ENCODE measurements at places on chromosomes 16 and 17.

- DNase-seq = peak; percentile 74
Measured at GRCh38 chr17:81419319-81419885, 24.1 kb downstream of the BAHCC1 start.

GRCh38 chr16:54407596-54407995 lies 121.0 kb upstream of the IRX3 start:
- no peak for DNase-seq

DNA sequence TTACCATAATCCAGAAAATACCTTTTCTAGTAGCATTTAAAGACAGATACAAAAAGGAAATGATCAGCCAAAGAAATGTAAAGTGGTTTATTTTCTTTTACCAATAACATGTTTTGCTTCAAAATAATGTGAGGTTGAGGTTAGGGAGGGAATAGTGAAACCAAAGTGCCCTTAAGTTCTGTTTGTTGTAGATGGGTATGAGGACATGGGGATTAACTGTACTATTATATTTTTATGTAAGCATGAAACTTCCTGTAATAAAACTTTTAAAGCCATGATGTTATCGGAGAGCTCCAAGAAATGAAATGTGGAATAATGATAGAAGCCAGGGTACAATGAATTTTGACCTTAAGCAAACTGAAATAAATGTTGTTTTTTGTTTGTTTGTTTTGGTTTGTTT lies 9.9 kb downstream of the C16orf46 start:
- DNase-seq = no peak

DNA sequence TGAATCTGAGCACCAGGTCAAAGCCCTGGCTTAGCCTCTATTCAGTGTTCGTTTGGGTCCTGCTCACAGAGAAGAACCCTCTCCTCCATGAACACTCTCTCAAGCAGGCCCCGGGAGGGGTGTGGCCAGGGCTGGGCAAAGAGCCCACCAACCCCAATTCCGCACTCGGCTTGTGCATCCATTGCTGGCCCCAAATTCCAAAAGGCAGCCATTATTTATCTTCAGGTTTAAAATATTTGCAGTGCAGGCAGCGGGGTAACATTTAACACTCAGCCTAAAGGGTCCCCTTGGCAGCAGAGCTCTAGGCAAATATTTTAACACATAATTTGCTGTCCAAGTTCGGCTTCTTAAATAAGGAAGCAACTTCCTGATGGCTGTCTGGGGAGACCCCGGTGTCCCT lies 115.7 kb downstream of the ZNF423 start:
- DNase-seq = no peak

DNA sequence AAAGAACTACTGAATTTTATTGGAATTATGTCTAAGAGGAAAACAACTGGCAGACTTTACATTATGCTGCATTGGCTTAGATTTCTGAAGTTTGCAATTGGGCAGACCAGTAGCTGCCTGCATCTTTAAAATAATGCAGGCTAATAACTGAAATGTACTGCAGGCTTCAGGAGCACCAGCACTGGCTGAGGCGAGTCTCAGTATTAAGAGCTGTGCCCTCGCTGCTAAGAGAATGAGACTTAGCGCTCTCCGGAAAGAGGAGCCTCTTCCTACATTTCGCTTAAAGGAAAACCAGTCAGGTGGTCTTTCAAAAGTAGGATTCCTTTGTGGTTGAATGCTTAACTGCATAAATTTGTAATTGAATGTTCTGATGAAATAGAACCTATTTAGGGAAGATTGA lies 885 bp downstream of the CNTNAP4 start:
- DNase-seq = no peak

- no peak for DNase-seq
Measured at GRCh38 chr17:80586846-80587228, 42.2 kb downstream of the RPTOR start.

- peak; percentile 82 for DNase-seq
Measured at GRCh38 chr17:34598161-34598776, 18.9 kb downstream of the TMEM132E start.

DNA sequence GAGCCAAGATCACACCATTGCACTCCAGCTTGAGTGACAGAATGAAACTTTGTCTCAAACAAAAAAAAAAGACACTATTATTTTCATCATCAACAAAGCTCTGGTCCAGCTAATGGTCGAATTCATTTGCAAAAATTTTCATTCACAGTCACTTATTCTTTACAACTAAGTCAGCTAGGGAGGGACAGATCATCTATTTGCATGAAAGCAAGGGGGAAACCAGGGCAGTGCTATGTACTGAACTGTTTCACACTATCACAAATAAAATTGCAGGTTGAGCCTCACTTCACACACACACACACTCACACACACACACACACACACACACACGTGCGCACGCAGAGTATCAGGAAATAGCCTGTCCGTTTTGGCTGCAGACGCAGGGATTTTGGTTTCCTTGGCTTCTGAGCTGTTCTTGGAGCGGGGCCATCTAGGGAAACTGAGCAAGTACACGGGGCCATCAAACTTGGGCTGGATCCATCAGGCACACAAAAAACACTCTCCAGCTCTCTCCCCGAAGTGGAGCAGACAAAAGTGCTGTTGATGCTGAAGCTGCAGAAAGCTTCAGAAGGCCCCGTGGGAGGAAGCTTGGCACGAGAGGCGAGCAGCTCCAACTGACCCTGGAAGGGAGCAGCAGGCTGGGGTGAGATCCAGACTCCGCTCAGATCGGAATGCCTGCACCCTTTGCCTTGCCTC lies 44.3 kb upstream of the HELZ start:
- DNase-seq = no peak

DNA sequence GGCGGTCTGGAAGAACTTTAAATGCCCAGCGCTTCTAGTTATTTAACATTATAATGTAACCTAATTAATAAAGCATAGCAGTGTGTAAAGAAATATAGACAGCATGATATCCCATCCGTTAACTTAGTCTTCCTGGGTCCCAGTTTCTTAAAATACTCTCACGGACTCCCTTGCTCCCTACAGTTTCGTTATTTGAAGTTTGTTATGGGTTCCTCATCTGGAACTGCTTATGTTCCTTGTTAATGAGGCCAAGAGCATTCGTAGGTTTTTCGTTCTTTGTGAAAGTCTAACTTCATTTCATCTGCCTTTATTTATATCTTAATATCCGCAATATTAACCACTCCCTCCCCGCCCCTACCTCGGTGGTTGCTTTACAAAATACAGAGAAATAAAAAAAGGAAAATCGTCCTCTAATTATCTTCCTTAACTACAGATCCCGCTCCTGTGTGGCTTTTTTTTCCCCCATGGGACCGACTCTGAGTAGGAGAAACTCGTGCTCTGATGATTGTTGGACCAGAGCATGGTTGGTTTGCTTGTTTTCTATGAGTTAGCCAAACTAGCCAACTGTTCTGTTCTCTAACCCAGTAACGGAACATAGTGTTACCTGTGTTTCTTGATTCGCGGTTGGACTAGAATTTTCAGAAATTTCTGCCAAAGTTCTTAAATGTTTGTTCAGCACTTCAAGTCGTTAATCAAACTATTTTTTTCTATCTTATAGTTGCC lies 863 bp downstream of the ADPRM start:
- DNase-seq = no peak

DNA sequence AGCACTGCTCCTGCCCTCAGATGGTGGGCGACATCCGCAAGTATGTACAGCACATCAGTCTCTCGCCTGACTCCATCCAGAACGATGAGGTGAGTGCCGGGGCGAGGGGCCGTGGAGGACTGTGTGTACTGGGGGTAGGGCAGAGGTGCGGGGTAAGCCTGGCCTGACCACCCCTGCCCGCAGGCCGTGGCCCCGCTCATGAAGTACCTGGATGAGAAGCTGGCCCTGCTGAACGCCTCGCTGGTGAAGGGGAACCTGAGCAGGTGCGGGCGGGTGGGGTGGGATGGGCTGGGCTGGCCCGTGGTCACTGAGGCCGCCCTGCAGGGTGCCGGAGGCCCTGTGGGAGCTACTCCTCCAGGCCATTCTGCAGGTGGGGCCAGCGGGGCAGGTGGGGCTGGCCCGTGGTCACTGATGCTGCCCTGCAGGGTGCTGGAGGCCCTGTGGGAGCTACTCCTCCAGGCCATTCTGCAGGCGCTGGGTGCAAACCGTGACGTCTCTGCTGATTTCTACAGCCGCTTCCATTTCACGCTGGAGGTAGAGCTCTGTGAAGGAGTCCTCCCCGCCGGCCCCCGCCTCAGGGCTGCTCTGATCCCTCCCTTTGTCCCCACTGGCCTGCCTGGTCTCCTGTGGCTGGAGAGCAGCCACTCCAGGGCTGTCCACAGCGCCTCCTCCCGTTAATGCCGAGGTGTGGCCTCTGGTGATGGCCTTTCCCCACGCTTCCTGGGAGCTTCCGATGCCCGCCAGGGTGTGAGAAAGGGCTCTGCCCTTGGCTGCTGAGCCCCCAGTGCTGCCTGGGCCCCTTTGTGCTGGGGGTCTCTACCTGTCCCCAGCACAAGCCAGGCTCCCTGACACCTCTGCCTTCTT lies 5.0 kb downstream of the TSR3 start:
- no peak for DNase-seq

GRCh38 chr17:59337741-59338299 lies 6.4 kb downstream of the YPEL2 start:
- no peak for DNase-seq

- no peak for DNase-seq
Measured at GRCh38 chr17:17022011-17022410, 20.2 kb upstream of the MPRIP start.

DNA sequence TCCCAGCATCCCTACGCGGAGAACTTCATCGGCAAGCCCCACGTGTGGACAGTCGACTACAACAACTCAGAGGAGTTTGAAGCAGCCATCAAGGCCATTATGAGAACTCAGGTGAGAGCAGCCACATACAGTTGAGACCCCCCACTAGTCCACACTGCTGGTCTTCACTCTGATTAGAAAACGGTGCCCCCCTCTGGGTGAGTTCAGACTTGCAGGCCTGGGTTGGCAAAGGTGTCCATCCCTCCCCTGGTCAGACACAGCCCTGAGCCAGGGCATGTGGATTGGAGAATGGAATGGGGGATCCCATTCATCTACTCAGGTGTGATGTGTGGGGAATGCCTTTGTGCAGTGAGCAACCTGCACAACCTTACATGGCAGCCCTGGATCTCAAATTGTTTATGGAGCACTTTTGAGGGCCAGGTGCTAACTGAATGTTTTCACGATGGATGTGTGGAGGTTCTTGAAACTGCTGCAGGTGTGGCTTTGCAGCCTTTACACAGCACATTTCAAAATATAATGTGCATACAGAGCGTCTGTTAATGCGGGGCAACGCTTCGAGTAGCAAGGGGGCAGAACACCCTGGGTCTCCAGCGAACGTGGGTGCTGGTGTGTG lies 72.6 kb downstream of the MGAT5B start:
- no peak for DNase-seq

DNA sequence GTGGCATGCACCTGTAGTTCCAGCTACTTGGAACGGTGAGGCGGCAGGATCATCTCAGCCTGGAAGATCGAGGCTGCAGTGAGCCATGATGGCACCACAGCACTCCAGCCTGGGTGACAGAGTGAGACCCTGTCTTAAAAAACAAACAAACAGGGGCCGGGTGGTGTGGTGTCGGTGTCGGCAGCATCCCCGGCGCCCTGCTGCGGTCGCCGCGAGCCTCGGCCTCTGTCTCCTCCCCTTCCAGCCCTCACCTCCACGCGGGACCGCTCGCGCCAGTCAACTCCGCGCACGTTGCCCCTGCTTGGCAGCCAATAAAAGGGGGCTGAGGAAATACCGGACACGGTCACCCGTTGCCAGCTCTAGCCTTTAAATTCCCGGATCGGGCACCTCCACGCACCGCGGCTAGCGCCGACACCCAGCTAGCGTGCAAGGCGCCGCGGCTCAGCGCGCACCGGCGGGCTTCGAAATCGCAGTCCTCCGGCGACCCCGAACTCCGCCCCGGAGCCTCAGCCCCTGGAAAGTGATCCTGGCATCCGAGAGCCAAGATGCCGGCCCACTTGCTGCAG lies 204.7 kb downstream of the CDRT15L2 start:
- DNase-seq = no peak

DNA sequence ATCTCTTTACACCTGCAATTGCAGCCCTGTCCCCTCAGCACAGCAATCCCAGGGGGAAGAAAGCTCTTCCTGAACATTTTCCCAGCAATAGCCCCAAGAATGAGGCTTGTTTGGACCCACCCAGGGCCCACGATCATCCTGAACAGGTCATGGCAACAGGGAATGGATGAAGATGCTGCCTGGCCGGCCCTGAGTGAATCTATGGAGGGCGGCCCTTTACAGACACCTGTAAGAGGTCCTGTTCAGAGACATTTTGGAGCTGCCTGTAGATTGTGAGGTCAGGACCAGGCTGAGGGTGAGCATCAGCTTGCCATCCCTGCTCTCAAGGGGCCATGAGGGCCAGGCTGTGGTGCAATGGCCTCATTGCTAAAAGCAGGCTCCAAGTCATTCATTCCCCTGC lies 69.1 kb downstream of the COG7 start:
- DNase-seq = no peak

- no peak for DNase-seq
Measured at GRCh38 chr16:17259751-17260270, 210.9 kb downstream of the XYLT1 start.

DNA sequence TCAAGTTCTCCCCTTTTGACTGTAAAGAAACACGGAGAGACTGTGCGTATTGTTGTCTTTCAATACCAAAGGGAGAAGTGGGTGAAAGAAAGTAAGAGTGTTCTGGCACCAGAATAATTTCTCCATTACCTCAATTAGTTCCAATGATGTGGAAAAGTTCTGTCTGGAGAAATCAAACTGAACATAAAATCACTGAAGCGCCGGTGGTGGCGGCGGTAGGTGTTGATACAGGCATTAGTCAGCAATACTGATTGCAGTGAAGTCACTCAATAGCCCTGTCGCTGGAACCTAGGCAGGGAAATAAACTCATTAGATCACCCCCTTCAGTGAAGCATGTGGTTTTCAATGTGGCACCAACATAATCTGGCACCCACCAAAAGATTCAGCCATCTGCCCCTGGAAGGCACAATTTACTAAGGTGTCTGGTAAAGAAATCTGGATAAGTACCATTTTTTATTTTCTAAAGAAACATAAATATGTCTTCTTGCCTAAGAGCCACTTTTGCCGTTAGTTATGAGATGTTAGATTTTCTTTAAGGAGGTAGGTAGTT lies 274.2 kb upstream of the SOX9 start:
- peak; percentile 71 for DNase-seq

DNA sequence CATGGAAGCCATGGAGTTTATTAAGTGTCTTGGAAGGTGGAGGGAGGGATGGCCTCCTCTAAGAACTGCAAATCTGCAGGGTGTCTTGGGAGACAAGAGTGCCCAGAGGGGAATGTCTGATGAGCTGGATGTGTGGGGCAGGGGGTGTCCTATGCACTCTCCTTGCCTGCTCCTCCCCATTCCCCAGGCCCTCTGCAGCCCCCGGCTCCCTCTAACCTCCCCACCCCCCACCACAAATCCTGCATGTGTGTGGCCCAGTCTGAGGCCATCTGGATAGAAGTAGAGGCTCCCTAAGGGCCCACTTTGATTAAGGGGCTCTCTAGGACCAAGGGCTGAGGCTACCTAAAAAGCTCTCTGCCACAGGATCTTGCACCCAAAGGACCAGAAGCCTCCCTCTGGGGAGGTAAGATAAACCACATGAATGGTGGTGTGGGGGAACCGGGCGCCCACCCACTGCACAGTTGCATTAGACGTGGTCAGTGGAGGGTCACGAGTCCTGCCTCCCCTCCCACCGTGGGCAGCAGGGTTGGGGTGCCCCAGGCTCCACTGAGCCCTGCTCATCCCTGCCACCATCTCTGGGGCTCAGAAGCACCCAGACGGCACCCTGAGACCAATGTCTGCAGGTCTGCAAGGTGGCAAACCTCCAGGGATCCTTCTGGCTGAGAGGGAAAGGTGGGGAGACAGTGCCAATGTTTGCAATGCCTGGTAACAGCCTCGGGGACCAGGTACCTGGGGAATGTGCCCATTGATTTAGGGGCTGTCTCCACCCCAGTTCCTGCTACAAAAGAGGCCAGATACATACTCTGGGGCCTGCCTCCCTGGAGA lies 618 bp downstream of the AANAT start:
- DNase-seq = no peak
